RPMI7951 (cell line): ENCODE measurements at places on chromosomes 16 and 17. TPM values are rescaled to one million over a fixed set of nuclear protein-coding genes. Genes with fewer than 3 reads are reported as not detected.

DNA sequence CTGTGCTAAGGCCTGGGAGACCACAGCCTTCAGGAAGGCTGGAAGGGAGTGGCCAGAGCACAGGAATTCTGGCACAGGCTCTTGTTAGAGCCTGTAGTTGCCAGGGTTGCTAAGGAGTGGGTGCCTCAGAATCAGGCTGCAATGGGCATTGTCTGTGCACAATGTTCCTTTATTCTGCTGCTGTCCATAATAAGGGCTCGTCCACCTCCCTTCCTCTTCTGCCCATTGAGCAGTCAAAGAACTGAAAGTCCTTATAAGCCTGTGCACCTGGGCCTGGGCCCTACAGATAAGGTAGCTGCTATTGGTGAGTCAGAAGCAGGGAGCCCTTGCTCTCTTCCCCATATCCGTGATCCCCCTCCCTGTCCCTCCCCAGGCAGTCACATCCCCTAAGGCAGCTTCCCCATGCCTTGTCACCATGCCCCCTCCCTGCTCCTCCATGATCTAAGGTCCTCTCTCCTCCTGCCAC, 5.4 kb upstream of the CNGB1 start:
- DNase-seq, result no peak

SKAP1 gene
- 0.49 TPM in 1 of 2 replicates, not detected in the other for total RNA-seq

RAB26 gene
- 0.20 and 0.72 TPM in 2 replicates for total RNA-seq

TVP23C gene
- total RNA-seq, result 7.3 and 9.7 TPM in 2 replicates

TBC1D3H gene
- not detected in 2 replicates for total RNA-seq

COX6A2 gene
- not detected in 2 replicates for total RNA-seq

NOD2 gene
- 2.8 and 3.1 TPM in 2 replicates for total RNA-seq

GRCh38 chr17:2911035-2911754, 115.0 kb downstream of the RAP1GAP2 start:
- no peak for DNase-seq

- DNase-seq, result peak; percentile 8
These were observed 138.9 kb downstream of the GSG1L start for GRCh38 chr16:27924411-27925118.

KRTAP4-3 gene
- total RNA-seq, result not detected in 2 replicates

- no peak for DNase-seq
These were observed 2.3 kb downstream of the BANP start for GRCh38 chr16:87953308-87954215.

- no peak for DNase-seq
These were observed 10.7 kb upstream of the GSDMA start for GRCh38 chr17:39951924-39952679.

- no peak for DNase-seq
These were observed 5.1 kb upstream of the RPL26 start for GRCh38 chr17:8387914-8388651.

MLLT6 gene
- total RNA-seq, result 9.3 and 13.9 TPM in 2 replicates
